ENCODE measurements at places on chromosomes 2 and 18.

GRCh38 chr2:150468350-150468960, 19.0 kb downstream of the RND3 start:
- DNase-seq, result no peak

DNA sequence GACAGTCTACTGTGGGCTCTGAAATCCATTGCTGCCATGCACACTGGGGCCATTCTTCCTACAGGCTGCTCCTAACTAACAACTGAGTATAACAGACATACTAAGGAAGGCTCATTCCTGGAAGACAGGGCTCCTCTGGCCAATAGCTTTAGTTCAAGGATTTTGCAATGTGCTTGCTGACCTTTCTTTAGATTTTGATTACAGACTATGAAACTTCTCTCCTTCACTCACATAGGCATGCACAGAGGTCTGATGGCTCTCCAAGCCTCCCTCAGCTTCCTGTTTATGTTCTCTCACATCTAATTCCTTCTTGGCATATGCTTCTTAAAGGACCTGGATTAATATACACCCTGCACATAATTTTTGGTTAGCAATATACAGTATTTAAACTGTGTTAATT, 34.4 kb upstream of the ROCK1 start:
- DNase-seq, result no peak

- DNase-seq, result no peak
Observed at GRCh38 chr18:3648200-3648599, 198.2 kb downstream of the TGIF1 start.

DNA sequence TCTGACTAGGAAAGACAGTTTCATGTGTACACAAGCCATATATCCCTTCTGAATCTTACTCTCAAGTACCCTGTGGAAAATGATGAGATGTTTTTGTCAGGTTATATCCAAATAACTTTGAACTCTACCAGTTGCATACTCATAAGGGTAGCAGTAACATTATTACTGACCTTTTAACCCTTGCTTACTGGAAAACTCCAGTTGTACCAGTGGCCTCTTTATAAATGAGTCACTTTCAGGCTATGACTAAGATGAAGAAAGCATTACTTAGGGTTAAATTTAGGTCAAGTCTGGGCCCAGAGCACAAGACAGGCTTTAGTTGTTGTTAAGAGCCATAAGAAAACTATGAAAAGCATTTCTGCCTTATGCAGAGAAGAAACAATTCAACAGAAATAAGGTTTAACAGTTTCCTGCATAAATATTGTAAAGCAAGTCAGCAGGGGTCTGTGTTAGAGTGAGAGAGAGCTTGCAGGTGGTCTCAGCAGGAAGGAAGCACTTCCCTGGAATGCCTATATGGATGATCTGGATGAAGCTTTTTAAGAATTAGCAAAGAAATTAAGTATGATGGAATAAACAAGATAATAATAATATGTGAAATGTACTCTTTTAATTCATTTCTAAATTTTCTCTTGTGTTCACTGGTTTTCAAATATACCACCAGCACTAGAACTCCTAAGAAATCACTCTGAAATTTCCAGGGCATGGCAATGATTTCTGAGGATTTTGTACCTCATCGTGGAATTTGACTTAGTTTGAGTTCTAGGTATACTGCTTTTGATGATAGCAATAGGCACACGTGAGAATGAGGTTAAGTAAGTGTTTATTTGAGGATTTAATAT, 126.6 kb downstream of the UBE2E3 start:
- DNase-seq, result no peak

GRCh38 chr2:36511858-36512603, 85.9 kb downstream of the FEZ2 start:
- no peak for DNase-seq

GRCh38 chr2:33069894-33070651, 123.3 kb downstream of the LTBP1 start:
- DNase-seq, result no peak

DNA sequence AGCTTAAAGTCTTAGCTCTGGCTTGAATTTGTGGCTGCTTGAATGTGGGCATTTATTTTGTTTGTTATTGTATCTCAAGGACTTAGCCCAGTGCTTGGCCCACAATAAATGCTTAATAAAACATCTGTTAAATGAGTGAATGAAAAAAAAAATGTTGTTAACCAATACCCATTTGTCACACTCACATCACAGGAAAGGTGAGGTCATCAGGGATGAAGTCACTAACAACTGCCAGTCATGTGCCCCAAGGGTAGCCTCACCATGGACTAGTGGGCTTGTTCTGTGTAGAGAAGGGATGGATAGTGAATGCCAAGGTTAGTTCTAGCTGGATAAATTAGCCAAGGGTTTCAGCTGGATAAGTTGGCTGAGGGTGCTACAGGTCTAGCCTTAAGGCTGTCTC, 3.0 kb downstream of the NRBP1 start:
- no peak for DNase-seq

All from activated naive CD4-positive, alpha-beta T cell (primary cell).